ENCODE measurements at places on chromosomes 6 and 20.

GRCh38 chr6:30357678-30358540, 13.0 kb downstream of the RPP21 start:
- DNase-seq = peak; percentile 84

DNA sequence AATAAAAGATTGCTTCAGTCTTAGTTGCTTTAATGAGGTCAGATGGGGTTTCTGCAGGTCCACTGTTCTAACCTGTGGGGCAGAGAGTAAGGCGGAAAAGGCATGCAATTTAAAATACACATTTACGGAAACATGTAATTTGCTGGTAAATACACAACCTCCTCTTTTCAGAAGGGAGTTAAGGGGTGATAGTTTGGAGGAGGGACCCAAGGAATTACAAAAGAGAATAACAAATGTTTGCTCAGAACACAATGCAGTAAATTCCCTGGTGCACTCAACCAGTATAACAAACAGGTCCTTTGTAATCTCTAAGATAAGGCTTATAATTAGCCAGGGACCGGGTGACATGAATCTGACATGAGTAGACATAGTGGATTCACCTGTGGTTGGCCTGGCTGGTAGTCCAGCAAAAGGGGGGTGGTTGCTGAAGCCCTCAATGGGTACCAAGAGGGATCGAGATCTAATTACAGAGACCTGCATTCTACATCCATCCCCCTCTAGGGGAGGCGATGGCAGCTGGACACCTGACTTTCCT, 295.1 kb downstream of the PHACTR1 start:
- DNase-seq = peak; percentile 100

GRCh38 chr20:32847964-32848363, 10.8 kb upstream of the EFCAB8 start:
- no peak for DNase-seq

- no peak for DNase-seq
Measured at GRCh38 chr6:41376176-41376575, 40.8 kb downstream of the NCR2 start.

DNA sequence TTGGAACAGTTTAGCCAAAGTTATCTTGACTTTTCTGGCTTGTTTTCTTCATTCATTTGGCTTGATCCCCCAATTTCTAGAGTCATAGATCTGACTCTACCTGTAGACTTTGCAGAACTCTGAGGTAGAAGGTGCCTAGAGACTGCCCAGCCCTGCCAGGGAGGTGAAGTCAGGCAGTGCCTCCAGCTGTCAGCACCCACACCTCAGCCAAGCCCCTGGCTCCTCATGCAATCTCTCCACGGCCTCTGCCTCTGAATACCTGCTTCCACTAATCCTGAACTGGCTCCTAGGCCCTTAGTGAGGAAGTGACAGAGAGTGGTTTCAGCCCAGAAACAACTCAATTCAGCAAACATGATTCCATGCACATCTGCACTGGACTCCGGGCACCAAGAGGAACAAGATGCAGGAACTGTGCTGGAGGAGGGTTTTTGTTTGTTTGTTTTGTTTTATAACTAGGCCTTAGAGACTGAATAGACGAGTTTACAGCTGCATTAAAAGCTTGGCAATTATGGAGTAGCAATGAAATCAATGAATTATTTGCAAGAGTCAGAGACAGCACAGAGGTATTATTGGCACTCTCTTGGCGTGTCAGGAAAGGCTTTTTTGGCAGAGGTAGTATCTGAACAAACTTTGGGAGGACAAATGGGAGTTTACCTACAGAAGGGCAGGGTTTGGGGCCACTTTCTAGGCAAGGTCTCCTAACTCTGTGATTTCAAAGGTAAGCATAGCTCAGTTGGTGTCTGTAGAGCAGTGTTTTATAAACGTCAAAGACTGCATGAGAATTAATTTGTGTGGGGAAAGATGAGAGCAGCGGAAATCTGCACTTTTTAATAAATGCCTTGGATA, 25.2 kb downstream of the TGM3 start:
- no peak for DNase-seq

DNA sequence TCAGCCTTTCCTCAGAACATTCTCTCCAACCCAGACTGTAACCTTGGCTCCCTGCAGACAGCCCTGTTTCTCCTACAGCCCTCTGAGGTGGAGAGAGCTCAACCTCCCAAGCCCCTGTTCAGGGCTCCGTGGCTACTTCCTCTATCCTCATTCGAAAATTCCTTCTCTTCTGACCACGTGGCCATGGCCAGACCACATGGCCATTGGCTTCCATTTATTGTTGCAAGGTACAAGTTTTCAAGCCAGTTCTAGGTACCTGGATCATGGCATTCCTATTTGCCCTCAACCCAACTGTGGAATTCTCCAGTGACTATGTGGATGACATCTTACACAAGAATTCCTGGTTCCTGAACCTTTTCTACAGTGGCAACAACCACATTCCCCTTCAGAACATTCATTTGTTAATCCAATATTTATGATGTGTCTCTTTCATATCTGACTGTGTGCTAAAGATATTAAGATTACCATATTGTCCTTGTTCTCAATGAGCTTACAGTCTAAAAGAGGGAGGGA, 161.9 kb downstream of the GMPR start:
- no peak for DNase-seq

GRCh38 chr6:33317419-33317668, 200 bp downstream of the ZBTB22 start:
- no peak for DNase-seq

GRCh38 chr6:2523061-2523460, 227.7 kb downstream of the MYLK4 start:
- no peak for DNase-seq

GRCh38 chr20:50198716-50199115, 8.1 kb downstream of the CEBPB start:
- DNase-seq = no peak

DNA sequence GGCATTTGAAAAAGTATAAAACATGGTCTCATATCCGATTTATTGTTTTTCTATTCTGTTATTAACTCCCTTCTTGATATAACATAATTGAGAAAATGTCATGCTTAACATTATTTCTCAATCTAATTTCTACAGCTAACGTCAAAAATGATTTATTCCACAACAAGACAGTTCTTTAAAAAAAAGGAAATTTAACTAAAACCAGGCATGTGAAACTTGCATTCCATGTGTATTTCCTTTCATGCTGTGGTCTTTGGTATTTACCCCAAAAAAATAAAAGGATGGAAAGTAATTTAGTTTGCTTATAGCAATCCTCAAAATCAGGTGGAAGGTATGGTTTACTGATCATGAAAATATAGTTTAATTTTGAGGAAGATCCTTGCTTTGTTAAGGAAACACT, 142.8 kb downstream of the COL21A1 start:
- no peak for DNase-seq

DNA sequence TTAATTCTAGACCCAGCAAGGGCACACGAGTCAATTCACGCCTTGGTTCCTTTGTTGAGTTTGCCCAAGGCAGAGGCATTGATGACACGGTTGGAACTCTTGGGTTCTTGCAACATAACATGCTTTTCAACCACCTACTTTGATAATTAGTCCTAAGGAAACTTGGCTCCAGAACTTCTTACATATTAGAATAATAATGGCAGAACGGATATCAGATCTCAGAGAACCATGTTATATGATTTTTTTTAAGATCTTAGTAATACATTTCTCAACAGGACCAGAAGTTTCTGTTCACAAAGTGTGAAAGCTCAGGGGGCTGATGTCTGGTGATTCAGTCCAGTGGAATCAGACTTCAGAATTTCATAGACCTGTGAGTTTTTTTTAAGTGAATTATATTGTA, 19.2 kb downstream of the SPTLC3 start:
- DNase-seq = no peak

GRCh38 chr20:10739134-10739533, 65.3 kb upstream of the JAG1 start:
- DNase-seq = no peak

- no peak for DNase-seq
Measured at GRCh38 chr6:36677753-36678487, 594 bp upstream of the CDKN1A start.

- DNase-seq = no peak
Measured at GRCh38 chr6:106539936-106540335, 89.4 kb downstream of the RTN4IP1 start.

DNA sequence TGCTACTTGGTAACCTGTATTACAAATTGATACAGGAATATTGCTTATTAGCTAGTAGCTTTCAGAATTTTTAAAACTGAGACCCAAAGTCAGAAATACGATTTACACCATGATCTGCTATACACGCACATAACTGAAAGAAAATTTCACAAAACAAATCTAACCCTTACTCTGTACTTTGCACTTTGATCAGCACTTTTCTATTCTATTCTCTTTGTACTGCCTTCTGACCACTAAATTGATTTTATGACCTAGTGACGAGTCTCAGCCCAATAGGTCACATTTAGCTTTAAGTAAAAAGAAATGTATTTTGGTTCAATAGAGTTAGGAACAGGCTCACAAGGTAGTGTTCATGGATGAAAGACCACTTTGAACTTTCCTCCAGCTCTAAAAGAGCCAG, 252.5 kb downstream of the TBX18 start:
- DNase-seq = no peak

GRCh38 chr6:67133973-67134372, 1426.9 kb upstream of the EYS start:
- DNase-seq = no peak

DNA sequence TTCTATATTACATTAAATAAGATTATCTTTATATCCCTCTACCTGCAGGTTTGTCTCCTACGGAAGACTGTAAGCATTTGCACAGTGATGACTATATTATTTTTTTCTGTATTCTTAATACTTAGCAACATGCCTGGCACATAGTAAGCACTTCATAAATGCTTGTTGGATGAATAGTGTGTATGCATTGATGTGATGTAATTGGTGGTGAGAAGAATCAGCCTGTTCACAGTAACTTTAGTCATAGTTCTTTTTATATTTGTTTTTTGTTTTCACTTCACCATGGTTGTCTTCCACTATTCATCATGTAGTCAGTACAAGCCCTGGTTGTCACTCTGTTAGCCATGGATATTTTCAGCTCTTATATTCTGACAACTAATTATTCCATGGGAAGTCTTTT, 184.0 kb upstream of the FLRT3 start:
- DNase-seq = no peak

GRCh38 chr6:36809941-36810803, 29.1 kb downstream of the CPNE5 start:
- DNase-seq = no peak
